ENCODE measurements at places on chromosomes 5 and 9.
A peak's percentile ranks its signal among the peaks of the same experiment; 100 is the strongest.

- no peak for DNase-seq
Observed at GRCh38 chr5:111461255-111461671, 51.1 kb downstream of the STARD4 start.

DNA sequence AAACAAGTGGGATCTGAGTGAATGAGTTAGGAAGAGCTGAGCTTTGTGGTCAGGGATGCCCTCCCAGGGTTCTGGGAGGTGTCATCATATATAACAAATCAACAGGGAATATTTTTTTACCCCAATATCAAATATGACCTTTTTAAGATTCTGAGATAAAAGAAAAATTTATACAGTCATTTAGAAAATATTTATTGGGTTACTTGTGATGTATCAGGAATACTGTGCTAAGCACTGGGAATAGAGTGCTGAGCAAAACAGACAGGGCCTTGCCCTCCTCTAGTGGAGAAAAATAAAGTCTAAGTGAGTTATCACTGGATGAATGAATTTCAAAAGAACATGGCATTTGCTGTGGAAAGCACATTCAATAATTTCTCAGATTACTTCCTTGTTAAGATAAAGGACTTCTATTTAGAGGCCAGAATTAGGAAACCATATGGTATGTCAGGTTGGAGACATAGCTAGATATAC lies 102.9 kb downstream of the BOD1 start:
- peak; percentile 56 for DNase-seq

- DNase-seq = no peak
Observed at GRCh38 chr9:120950421-120951388, 24.1 kb upstream of the TRAF1 start.

GRCh38 chr5:51686622-51687021 lies 303.4 kb downstream of the ISL1 start:
- no peak for DNase-seq

DNA sequence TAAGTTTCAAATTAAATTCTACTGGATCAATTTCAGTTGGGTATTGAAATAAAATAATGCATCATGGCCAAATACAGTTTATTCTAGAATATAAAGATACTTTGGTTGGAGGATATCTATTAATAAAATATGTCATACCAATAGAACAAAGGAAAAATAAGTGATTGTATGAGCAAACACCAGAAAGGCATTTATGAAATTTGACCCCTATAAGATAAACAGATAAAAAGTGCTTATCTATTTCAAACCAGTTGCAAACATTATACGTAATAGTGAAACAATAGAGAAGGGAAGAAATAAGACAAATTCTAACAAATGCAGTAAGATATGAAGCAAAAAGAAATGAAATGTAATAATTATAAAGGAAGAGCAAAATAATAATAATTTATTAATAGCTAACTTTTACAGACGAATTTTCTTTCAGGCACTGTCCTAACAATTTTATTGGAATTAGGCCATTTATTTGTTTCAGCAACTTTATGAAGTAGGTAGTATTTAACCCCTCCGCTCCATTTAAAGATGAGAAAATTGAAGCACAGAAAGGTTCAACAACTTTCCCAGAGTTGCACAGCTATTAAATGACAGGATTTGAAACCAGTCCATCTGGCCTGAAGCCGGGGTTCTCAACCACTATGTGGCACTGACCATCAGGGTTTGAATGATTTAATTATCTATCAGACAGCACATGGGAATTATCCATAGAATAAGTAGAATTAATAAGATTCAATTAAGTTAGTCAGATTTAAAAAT lies 20.8 kb downstream of the ANKRD55 start:
- DNase-seq = no peak

DNA sequence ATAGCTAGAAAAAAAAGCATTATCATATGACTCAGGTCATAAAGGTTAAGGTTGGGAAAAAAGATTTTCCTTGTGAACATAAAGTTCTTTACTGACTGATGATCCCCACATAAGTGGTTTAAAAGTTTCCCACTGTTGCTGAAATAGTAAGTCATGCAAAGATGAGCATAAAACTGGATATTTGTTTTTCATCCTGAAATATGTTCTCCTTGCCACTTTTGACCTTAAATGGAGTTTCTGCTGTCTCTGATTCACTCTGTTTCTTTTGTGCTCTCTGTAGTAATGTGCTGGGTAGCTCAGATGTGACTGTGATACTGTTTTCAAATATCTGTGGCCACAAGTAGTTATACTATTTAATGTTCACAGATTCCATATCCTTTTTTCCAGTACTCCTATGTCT lies 162.5 kb upstream of the GAS1 start:
- peak; percentile 81 for DNase-seq

GRCh38 chr5:112154940-112155686 lies 264.0 kb downstream of the EPB41L4A start:
- no peak for DNase-seq
